Fibroblast of pulmonary artery (primary cell): ENCODE measurements at places on chromosomes 2 and 18.
A peak's percentile ranks its signal among the peaks of the same experiment; 100 is the strongest.

- no peak for DNase-seq
Observed at GRCh38 chr2:36701391-36701795, 4.9 kb downstream of the VIT start.

GRCh38 chr2:182610231-182610630 lies 105.8 kb upstream of the DNAJC10 start:
- DNase-seq = no peak

GRCh38 chr2:217729421-217730053 lies 273.3 kb downstream of the TNS1 start:
- no peak for DNase-seq

- no peak for DNase-seq
Observed at GRCh38 chr2:205094031-205094430, 548.8 kb downstream of the PARD3B start.

DNA sequence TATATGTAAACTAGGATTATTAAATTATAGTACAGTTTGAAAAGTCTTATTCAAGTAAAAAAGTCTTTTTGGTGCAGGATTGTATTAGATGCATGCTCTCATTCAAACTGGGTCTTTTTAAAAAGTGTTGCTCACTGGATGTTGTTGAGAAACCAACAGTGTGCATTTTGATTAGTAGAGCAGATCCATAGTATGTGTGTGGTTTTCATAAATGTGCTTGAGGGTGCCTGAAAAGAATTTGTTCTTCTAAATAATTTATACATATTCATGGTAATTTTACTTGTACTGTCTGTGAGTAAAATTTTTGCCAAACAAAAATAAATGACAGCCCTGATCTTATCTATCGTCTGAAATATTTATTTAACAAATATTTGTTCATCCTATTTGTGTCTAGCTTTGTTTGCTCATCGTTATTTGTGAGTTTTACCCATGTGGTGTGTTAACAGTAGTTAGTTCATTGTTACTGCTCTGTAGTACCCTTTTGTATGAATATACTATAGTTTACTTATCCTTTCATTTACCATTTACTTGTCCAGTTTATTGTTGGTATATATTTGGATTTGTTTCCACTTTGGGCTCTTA lies 50.4 kb downstream of the PTPN4 start:
- DNase-seq = no peak

DNA sequence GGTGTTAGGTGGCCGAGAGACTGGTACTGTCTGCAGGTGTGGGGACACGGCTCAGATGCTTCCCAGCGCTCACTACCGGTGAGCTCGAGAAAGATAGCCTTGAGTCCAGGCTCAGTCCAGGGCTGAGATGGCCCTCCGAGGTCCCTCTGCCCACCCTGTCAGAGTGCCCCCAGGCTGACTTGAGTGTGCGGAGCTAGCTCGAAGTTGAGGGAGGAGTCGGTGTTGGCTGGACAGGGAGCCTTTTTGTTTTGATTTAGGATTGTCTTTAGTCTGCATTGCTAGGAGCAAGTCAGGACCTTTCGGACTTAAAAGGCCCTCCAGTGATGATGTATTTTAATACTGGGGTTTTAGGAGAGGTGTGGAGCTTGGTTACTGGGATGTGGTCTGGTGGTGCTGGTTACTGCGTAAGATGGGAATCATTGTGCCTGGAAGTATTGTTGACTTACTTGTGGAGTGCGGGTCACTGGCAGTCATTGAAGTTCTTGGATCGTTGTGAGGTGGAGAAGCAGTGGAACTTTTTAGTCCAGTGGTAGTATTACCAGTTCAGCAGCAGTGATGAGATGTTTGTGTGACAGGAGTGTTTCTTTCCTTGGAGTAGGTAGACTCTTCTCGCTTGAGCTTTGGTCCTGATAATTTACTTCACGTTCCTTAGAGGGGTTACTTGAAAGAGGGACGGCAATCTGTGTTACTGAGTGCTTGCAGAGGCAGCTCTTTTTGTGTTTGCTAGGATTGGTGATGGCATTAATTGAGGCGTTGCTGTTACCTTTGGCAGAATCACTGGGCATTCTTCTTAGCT lies 633 bp downstream of the KIAA1328 start:
- no peak for DNase-seq

DNA sequence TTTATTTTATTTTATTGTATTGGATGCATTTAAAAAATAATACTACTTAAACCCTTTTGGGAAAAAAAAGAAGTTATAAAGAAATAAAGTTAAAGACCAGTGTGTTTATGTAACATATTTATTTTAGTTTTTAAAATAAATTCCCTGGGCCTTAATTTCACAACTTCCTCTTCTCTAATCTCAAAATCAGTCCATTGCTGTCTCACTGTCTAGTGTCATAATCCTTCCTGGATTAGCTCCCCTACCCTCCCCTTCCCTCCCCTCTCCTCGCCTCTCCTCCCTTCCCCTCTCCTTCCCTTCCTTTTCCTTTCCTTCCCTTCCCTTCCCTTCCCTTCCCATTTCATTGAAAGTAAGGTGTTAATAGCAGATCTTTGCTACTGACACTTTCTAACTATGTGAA lies 40.3 kb upstream of the ZEB2 start:
- DNase-seq = no peak

- DNase-seq = no peak
Observed at GRCh38 chr2:105407946-105408743, 9.3 kb upstream of the FHL2 start.

- DNase-seq = peak; percentile 39
Observed at GRCh38 chr2:126244937-126245336, 411.0 kb upstream of the GYPC start.

DNA sequence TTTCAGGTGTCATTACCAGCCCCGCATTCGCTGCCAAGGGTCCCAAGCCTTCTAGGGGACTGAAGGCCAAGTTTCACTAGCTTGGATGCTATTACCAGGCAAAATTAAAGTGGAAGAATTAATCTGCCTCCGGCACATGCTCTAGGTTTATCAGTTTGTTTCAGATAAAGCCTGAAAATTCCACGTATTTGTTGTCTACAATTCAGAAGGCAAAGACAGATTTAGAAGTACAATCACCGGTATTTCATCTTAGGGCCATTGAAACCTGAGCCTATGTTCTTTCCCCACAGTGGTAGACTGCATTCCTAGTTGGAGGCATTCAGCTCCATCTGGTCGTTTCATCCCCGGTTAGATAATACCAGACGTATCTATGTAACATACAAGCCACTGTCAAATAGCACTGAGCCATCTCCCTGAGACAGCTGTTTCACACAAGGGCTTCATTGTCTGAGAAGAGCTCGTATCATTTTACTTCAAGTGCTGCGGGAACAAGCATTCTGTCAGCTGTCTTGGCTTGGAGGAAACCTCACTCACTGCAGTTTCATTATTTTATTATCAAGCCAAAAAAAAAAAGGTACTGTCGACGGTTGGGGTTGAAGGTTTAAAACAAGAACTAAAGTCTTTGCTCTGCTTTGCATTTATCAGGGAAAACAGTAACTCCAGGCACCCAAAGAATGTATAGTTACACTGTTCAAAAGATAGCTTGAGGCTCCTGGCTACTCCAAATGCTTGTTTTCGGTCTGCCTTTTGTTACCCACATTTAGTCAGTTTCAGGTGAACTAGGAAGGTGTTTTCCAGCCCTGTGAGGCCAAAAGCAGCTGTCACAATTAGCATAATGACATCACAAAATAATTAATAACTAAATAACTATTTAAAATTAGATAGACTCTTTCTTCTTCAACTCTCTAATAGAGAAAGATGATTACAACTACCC lies 76.7 kb downstream of the TGIF1 start:
- peak; percentile 59 for DNase-seq

GRCh38 chr2:72572501-72572900 lies 253.3 kb downstream of the EXOC6B start:
- peak; percentile 83 for DNase-seq

GRCh38 chr2:149627111-149627801 lies 39.7 kb upstream of the MMADHC start:
- no peak for DNase-seq

GRCh38 chr2:235621736-235622135 lies 127.9 kb downstream of the AGAP1 start:
- no peak for DNase-seq

- DNase-seq = peak; percentile 48
Observed at GRCh38 chr2:230520875-230521155, 104.8 kb downstream of the SP100 start.

GRCh38 chr2:25044990-25045389 lies 3.1 kb downstream of the EFR3B start:
- DNase-seq = no peak

- no peak for DNase-seq
Observed at GRCh38 chr2:163665817-163666216, 70.0 kb downstream of the FIGN start.

DNA sequence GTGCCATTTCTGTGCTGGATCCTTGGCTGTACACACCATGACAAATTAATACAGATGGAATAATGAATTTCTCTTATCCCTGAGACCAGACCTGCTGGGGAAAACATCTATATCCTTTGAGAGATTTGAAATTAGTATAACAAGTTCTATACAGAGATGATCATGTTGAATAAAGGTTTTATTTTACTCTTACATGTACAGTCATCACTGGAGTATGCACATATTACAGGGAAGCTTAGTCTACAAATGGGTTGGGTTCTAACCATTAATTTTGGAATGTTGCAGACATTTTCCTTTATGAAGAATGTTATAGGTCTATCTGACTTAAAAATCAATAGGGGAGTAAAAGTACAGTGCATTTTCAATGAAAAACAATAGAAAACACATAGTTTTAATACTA lies 29.9 kb upstream of the MMADHC start:
- peak; percentile 28 for DNase-seq

DNA sequence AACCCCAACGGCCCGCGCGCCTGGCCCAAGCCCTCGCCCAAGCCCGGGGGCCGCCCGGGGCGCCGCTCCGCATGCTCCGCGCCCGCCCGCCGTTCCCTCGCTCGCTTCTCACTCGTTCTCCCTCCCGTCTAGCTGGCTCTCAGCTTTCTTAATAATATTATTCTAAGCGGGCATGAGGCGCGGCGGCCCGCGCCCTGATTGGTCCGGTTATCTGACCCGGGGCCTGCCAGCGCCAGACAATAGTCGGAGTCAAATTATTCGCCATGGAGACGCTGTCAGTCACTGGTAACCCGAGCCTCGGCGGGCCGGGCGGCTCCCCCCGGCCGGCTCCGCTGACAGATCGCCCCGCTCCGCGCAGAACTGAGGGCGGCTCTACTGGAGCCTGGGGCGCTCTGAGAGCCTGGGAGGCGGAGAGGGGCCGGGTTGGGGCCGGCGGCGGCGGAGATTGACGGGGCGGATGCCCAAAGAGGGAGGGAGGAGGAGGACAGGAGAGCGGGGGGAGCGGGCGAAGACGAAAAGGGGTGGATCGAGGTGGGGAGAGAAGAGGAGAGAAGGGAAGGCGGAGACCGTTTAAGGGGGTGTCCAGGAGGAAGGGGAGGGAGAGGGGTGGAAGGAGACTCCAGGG lies at the start of gene SIX2:
SIX2 (minus strand) TSS at position 150 of the 625 bp plus-strand sequence. CDS start 342 bp downstream, outside the sequence.
- DNase-seq = peak; percentile 98
